ENCODE measurements at places on chromosomes 1 and 21.

DNA sequence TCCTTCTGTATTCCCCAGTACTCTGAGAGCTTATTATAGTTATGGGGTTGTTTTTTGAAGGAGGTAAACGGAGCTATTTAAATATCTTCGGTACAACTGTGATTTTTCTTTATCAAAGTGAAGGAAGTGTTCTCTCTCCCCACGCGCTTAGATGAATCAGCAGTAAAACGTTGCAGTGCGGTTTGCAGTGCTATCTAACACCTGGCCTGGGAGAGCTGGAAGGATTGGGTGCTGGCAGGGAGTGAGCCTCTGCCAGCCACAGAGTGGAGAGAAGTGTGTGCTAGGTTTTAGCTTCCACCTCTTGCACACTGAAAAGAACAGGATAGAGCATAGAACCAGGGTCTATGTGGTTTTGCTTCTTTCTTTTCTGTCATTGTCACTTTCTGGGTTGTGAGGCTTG lies 165.9 kb downstream of the SDCCAG8 start:
- no peak for DNase-seq

GRCh38 chr1:37476087-37476452 lies 1.7 kb downstream of the ZC3H12A start:
- DNase-seq = no peak

GRCh38 chr1:53075206-53075605 lies 13.2 kb downstream of the PODN start:
- peak; percentile 5 for DNase-seq

DNA sequence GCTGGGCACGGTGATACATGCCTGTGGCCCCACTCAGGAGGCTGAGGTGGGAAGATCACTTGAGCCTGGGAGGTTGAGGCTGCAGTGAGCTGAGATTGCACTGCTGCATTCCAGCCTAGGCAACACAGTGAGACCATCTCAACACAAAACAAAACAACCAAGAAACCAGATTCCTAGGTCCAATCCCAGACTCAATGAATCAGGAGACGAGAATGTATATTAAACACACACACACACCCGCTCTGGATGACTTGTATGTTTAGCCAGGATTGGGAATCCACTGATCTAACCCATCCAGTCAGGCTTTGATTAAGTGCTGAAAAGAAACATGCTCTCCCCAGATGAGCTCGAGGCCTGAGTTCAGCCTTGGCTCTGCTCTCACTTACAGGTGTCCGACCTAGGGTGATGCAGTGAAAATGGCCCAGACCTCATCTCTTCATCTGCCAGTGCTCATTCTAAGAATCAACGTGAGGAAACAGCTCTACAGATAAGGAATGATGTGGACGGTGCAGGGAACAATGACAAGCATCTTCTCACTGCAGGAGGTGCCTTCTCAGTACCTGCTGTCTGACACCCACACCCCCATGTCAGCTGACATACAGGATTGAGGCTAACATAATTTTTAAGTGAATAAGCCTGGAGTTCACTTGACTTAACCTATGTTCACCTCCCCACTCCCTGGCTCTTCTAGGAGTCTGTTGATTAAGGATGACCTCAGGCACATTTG lies 15.3 kb upstream of the SRSF4 start:
- no peak for DNase-seq

GRCh38 chr1:184596950-184597645 lies 157.6 kb downstream of the EDEM3 start:
- no peak for DNase-seq

GRCh38 chr1:235882816-235883215 lies 16.1 kb upstream of the LYST start:
- DNase-seq = no peak

DNA sequence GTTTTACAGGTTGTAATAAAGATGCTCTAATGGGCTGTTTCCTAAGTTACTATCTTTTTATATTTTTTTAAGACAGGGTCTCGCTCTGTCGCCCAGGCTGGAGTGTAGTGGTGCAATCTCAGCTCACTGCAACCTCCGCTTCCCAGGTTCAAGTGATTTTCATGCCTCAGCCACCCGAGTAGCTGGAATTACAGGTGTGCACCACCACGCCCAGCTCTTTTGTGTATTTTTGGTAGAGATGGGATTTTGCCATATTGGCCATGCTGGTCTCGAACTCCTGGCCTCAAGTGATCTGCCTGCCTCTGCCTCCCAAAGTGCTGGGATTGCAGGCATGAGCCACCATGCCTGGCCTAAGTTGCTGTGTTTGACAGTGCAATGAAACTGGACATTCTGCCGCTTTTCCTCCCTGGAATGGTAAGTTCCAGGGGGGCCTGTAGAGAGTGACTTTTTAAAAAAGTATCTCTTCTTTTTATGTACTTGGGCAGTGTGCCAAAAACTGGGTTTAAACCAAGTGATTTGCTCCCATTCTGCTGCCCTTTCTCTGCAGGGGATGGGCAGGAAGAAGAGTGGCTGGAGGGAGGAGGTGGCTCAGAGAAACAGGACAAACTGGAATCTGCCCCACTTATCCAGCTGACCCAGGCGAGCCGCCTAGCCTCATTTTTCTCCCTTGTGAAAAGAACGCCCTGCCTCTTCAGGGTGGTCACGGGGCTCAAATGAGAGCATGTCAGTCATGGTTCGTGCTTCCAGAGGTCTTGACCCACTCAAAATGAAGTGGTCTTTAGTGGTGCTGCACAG lies 2.3 kb downstream of the SLC37A1 start:
- DNase-seq = no peak

DNA sequence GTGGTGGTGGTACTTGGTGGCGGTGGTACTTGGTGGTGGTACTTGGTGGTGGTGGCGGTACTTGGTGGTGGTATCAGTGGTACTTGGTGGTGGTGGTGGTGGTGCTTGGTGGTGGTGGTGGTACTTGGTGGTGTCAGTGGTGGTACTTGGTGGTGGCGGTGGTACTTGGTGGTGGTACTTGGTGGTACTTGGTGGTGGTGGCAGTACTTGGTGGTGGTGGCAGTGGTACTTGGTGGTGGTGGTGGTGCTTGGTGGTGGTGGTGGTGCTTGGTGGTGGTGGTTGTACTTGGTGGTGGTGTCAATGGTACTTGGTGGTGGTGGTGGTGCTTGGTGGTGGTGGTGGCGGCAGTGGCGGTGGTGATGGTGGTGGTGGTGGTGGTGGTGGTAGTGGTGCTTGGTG lies 20.2 kb downstream of the COQ8A start:
- DNase-seq = no peak

- no peak for DNase-seq
Observed at GRCh38 chr21:34743831-34744230, 75.0 kb downstream of the CLIC6 start.

- no peak for DNase-seq
Observed at GRCh38 chr1:224671076-224671475, 55.0 kb downstream of the CNIH3 start.

DNA sequence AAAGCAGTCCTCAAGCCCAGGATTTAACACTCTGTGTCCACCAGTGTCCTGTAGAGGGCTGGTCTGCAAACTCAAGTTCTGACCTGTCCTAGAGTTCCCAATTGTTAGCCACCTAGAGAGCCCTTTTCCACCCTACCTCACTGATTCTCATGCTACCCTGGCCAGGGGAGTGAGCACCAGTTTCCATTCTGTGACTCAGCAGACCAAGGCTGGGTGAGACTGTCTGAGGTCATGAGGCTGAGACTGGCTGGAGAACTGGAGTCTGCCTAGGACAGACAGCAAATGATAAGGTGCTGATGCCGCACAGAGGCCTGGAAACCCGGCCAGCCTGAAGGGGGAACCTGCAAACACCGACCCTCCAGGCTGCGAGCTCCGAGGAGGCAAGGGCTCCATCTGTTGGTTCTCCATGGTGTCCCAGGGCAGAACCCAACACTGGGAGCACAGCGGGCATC lies 13.7 kb downstream of the GLIS1 start:
- peak; percentile 80 for DNase-seq

GRCh38 chr1:160647329-160647720 lies 481 bp upstream of the SLAMF1 start:
- DNase-seq = no peak

GRCh38 chr1:42469727-42470126 lies 6.6 kb downstream of the CCDC30 start:
- no peak for DNase-seq

- no peak for DNase-seq
Observed at GRCh38 chr1:25469177-25469576, 38.5 kb downstream of the MACO1 start.

DNA sequence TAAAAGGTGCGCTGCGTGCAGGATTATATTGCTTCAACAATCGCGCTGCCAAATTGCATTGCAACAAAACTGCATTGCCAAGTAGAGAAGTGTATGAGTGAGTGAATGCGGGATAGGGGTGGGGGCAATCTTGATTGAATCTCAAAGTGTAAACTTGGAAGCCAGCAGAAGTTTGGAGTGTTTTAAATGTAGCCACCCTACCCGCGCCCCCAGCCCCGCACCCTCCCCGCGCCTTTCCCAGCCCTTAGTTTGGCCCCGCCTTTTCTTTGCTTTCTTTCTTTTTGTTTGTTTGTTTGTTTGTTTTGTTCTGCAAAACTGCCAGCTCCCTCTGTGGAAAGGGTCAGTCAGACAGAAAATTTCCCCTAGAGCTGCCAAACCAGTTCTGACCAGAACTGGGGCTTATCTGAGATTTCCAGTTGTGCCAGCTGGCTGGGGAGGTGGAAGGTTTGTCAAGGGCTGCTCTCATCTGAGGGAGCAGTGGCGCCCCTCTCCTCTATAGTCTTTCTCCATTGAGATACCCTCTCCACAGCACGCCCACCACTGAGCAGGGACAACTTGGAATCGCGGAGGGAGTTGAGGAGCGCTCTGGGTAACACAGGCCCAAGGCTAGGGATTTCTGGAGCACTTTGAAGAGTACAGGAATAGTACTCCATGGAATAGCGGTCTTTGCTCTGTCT lies 666 bp upstream of the BEND5 start:
- no peak for DNase-seq

DNA sequence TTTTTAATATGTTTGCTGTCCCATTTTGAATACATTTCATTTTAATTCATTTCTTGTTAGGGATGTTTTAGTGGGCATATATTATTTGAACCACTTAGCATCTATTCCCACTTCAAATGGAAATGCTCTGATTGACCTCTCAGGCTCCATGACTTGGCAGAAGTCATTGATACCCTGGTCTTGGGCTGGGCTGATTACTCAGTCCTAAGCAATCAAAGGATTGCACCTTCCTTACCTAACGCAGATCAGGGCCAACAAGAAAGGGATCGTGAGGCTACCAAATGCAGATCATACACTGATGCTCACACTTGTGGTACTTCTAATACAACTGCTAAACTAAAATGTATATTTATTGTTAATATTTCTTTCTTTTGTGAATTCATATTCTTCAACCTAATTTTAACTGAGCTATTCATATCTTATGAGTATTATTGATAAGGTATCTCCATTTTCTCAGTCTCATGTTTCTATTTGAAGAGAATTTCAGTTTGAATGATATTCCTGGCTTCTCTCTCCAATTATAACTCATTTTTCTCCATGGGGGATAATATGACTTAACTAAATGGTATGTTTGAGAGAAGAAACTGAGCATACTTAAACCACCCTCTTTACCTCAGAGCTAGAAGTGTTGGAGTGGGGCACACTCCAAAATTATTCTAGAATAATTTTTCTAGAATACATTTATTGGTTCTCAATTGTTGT lies 615.5 kb upstream of the ADAMTS5 start:
- DNase-seq = no peak

GRCh38 chr1:150210091-150210490 lies 25.8 kb downstream of the ANP32E start:
- no peak for DNase-seq

DNA sequence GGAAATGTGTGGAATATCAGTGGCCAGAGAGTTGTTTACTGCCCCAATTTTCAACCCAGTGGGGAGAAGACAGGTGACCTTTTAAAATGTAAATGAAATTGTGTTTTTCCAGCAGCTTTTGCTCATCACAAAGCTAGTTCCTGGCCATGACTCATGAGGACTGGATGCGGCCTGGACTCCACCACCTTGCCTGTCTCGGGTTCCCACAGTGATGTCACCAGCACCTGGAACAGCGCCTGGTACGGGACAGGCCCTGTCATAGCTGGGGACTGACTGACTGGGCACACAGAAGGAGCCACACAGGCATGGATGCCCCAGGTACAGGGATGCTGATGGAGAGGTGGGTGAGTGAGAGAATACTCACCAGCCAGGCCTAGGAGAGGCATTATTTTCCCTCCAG lies 277.1 kb downstream of the AJAP1 start:
- DNase-seq = no peak

DNA sequence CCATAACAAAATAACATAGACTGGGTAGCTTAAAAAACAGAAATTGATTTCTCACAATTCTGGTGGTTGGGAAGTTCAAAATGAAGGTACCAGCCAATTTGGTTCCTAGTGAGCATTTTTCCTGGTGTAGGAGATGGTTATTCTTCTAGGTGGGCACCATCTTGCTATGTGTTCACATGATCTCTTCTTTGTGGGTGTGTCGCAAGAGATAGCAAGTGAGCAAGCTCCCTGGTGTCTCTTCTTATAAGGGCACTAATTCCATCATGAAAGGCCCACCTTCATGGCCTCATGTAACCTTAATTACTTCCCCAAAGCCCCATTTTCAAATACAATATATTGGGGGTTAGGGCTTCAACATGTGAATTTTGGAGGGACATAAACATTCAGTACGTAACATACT lies 38.8 kb upstream of the ATP5PO start:
- no peak for DNase-seq

- DNase-seq = no peak
Observed at GRCh38 chr1:76005765-76006164, 68.8 kb upstream of the ST6GALNAC3 start.

- no peak for DNase-seq
Observed at GRCh38 chr1:96472471-96472870, 249.1 kb upstream of the PTBP2 start.

DNA sequence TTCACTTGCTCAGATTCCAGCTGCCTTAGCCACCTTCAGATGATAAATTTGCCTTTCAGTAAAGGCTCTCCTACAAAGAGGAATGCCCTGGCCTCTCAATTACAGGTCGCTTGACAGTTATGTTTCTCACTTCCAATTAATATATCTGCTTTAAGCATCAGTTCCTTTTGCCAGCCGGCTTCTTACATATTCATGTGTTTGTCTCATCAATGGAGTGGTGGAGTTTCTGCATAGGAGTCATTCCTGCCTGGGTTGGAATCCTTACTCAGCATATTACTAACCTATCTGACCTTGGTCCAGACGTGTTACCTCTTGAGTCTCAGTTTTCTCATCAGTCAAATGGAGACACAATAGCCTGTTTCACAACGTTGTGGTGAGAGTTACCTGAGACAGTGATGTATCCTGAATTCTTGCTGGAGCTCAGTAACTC lies 9.4 kb upstream of the SESN2 start:
- DNase-seq = no peak

- DNase-seq = no peak
Observed at GRCh38 chr1:21579791-21580190, 70.6 kb downstream of the ALPL start.

DNA sequence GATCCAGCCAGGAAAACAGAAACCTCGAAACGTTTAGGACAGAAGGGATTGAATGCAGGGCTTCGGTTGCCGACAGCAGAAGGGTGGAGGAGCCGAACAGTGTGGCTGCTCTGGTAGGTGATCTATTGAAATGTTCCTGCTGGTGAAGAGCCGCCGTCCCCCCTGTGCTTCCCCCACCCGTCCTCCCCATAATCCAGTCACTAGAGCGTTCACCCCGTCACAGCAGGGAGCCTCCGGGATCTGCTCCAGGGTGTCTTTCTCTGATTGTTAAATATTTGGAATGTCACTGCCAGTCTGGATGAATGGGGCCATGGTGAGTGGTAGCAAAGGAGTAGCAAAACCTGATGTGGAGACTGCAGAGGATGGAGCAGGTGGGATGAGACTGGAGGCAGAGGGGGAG lies 255.1 kb upstream of the CSF3R start:
- no peak for DNase-seq

Data from WTC11 (cell line).